Smooth muscle cell of the brain vasculature (primary cell): ENCODE measurements at places on chromosomes 5 and 9.

GRCh38 chr5:72282878-72283277 lies 37.2 kb downstream of the MRPS27 start:
- DNase-seq = no peak

GRCh38 chr5:119318256-119318894 lies 37.4 kb upstream of the TNFAIP8 start:
- DNase-seq = no peak

DNA sequence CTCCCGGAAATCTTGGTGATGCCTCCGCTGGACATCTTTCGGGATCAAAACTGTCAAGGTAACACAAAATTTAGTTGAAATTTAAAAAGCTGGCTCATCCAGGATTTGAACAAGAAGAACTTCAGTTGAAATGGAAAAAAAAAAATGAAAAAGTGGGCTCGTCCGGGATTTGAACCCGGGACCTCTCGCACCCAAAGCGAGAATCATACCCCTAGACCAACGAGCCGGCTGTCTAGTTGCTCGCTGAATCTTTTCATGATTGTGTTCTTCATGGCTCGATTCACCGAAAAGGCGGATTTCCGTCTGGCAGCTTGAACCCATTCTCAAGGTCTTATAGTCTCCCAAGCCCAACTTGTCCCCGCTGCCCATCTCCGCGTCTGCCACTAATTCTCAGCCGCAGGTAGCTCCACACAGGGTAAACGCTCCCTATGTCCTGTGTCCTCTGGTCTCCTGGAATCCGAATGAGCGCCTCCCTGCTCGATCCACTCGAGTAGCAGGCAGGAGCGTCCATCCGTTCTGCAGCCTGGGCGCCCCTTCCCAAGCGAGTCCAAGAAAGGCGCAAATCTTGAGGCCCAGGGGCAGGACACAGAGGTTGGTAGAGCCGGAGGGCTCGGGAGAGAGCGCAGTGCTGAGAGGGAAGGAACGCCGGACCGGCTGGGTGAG lies 16.2 kb downstream of the TRIM7 start:
- no peak for DNase-seq

DNA sequence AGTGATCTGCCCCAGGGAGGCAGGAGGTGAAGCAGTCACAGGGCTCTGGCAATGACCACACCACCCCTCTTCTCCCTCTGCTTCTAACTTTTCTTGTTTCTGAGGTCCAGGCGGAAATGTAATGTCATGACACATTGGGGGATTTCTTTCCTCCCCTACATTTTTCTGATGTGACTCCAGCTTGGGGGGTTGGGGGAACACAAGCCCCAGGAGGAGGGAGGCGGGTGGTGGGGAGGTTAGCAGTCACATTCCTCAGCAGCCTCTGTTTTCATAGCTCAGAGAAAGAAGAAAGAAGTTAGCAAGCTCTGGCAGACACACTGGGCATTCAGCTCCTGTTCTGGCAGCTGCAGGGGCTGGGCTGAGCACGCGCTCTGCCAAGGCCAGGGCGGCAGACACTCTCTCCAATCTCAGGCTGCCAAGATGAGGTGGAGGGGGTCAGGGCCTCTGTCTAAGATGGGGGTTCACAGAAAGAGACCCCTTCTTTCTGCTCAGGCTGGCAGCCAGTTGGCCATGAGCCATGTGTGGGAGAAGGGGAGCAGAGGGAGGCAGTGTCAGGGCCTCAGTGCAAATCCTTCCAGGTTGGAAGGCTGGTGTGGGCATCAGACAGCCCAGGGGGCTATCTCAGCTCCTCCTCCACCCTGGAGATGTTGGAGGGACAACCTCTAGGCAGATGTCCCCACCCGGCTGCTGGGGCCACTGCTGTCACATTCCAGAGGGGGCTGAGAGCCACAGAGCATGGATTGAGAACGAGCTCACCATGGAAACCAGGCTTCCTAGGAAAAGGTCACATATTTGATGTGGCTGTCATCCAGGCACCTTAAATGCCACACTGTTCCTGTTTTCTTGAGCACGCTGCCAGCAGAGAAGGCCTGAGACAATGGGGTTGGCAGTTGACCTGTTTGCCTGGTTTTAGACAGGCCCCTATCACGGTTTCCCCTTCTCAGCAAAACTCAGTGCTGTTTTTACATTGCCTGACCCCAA lies 20.1 kb upstream of the PFDN1 start:
- DNase-seq = no peak

- DNase-seq = no peak
Measured at GRCh38 chr9:88799541-88800328, 191.5 kb upstream of the S1PR3 start.

DNA sequence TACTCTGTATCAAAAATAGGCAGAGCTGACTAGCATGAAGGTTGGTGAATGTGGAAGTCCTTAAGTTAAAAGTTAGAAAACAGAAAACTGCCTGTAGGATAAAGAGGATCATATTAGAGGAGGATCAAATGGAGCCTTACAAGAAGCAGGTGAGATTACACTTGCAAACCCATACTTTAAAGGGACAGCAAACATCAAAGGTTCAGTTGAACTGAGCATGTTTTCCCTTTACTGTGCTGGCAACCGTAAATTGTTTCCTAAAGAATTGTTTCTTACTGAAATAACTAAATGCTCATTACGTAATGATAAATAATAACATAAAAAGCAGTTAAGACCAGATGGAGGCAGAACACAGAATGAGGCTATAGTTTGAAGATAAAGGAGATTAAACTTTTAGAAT lies 465.3 kb upstream of the FTMT start:
- DNase-seq = no peak

GRCh38 chr5:184471-184870 lies 6.8 kb upstream of the LRRC14B start:
- no peak for DNase-seq

GRCh38 chr9:89750117-89750791 lies 145.4 kb downstream of the GADD45G start:
- no peak for DNase-seq

- no peak for DNase-seq
Measured at GRCh38 chr9:68970151-68970550, 43.8 kb downstream of the PRKACG start.

DNA sequence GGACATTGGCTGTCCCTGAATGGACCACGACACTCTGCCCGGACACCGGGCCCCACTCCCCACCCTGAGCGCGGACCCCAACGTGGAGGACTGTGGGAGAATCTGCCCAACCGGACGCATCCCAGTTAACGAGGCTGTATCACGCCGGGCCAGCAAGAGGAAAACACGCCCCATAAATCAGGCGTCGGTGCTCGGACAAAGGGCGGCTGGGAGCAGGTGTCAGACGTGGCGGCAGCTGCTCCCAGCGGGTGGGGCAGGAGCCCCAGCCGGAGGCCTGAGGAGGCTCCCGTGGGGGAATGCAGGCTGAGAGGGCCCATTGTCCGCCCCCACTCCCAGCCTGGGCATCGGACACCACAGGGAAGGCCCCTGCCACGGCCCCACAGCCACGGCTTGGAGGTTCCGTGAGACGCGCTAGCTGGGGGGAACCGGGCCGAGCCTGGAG lies 19.2 kb downstream of the NOTCH1 start:
- no peak for DNase-seq

DNA sequence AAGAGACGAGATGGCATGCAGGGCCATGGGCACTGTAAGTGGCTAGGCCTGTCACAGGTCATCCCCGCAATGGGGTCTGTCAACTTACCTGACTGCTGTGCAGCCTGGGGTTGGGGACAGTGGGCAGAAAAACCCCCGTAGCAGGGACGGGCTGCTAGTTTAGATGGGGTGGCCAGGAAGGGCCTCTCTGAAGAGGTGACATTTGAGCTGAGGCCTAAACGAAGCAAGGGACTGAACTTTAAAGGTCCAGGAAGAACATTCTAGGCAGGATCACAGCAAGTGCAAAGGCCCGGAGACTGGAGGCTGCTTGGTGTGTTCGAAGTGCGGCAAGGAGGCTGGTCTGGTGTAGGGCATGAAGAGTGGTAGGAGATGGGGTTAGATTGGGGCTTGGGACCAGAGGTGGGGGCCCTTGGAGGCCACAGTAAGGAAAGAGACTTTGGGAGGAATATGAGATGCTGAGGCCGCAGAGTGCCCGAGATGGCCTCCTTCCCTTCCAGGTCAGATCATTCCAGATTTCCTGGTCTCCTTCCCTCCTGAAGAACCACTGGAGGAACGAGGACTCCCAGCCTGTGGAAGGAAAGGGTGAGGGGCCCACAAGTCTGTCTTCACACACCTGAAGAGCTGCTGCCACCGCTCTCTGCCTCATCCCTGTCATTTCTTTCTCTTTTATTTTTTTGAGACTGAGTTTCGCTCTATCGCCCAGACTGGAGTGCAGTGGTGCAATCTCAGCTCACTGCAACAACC lies 37.9 kb upstream of the SH3PXD2B start:
- no peak for DNase-seq

DNA sequence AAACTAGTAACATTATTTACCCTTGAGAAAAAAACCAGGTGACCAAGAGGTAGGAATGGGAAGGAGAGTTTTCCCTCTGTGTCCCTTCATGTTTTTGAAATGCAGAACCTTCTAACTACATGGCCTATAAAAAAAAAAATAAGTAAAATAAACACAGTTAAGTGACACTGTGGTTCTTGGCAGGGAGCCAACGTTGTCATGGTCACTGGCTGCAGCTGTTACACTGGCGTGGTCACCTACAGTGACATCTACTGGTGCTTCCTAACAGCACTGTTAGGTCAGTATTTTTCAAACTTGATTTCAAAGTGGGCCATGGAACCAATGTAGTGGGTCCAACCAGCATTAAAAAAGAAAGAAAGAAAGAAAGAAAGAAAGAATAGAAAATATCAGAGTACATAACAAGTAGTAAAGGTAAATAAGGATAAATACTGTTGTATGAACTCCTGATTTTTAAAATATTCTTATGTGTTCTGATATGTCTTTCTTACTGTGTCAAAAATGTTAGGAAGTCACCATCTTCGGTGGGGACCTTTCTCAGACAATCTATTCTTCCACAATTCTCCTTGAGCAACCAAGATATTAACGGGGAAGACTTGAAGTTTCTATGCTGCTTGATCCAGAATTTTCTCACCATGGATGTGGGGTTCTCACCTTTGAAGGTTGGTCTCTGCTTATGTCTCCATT lies 59.1 kb upstream of the PJA2 start:
- DNase-seq = peak; percentile 92

DNA sequence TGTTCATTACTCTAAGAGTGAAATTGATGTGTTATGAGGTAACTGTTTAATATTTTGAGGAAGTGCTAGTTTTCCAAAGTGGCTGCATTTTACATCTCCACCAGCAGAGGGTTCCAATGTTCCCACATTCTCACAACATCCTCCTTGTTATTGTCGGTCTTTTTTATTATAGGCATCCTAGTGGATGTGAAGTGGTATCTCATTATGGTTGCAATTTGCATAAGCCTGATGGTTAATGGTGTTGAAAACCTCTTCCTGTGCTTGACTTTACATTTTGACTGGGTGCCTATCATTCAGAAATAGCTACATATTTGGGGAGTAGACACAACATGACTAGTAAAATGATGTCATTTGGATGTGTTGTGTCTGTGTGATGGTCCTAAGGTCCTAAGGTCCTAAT lies 143.6 kb downstream of the MRPS30 start:
- DNase-seq = no peak

GRCh38 chr5:22473886-22474285 lies 379.3 kb downstream of the CDH12 start:
- DNase-seq = no peak

DNA sequence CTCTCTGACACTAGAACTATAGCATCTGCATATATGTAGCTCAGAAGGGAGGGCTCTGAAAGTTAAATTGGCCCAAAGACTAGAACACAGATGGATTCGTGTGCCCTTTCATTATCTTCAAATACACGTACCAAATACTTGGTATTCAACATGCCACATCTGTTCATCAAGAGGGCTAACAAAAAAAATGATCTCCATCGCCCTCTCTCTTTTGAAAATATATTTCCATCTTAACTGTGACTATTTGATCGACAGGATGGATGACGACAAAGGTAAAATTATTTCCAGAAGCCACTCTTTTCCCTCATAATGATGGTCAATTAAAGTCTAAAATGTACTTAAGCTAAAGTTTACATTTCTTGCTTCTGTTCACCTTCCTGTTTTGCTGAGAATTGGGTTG lies 77.0 kb downstream of the SEMA6A start:
- no peak for DNase-seq

- no peak for DNase-seq
Measured at GRCh38 chr9:132997591-132997990, 19.1 kb downstream of the GFI1B start.

- no peak for DNase-seq
Measured at GRCh38 chr9:114908805-114909448, 21.5 kb downstream of the TNFSF8 start.

- no peak for DNase-seq
Measured at GRCh38 chr5:148372166-148372725, 11.5 kb upstream of the FBXO38 start.

DNA sequence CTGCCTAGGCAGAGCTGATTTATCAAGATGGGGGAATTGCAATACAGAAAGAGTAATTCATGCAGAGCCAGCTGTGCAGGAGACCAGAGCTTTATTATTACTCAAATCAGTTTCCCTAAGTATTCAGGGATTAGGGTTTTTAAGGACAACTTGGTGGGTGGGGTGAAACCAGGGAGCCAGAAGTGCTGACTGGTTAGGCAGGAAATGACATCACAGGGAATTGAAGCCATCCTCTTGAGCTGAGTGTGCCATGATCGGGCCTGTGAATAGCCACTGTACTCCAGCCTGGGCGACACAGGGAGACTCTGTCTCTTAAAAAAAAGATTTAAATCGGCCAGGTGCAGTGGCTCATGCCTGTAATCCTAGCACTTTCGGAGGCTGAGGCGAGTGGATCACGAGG lies 45.3 kb upstream of the CDK5RAP2 start:
- no peak for DNase-seq

DNA sequence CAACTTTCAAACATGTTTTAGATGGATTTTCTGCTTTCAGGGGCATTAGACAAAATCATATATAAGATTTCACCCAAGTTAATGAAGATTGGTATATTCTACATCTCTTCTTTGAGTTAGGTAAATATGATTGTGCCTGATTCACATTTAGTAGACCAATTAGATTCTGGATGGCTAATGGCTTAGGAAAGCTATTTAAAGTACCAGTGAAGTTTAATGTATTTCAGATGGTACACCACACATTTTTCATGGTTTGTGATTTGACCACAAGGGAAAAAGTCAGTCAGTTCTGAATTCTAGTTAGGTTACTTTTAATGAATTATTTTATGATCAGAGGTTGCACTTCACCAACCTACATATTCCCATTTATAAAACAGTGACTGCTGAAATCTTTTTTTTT lies 409.7 kb downstream of the ADGRV1 start:
- DNase-seq = no peak

DNA sequence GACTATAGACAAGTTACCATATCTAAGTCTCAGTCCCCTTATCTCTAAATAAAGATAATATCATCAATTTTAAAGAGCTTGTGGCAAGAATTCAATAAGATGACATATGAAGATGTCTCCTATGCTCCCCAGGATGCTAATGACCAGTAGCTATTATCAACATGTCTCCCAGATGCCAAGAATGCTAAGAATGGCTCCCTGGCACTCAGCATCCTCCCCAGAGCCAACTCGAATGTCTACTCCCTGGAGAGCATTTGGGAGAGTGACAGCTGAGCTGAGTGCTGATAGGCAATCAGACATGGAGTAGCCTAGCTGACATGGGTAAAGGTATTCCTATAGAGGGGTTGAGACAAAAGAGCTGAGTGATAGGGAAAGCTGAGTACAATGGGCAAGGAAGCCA lies 15.9 kb downstream of the P4HA2 start:
- DNase-seq = no peak

- no peak for DNase-seq
Measured at GRCh38 chr5:58640011-58640410, 57.1 kb downstream of the RAB3C start.
